Amniotic stem cell (primary cell): ENCODE measurements at places on chromosomes 5 and 9.

- DNase-seq = no peak
These were observed 3.2 kb downstream of the ZNF366 start for GRCh38 chr5:72503888-72504491.

- no peak for DNase-seq
These were observed 50.3 kb downstream of the RFX3 start for GRCh38 chr9:3475300-3476020.

DNA sequence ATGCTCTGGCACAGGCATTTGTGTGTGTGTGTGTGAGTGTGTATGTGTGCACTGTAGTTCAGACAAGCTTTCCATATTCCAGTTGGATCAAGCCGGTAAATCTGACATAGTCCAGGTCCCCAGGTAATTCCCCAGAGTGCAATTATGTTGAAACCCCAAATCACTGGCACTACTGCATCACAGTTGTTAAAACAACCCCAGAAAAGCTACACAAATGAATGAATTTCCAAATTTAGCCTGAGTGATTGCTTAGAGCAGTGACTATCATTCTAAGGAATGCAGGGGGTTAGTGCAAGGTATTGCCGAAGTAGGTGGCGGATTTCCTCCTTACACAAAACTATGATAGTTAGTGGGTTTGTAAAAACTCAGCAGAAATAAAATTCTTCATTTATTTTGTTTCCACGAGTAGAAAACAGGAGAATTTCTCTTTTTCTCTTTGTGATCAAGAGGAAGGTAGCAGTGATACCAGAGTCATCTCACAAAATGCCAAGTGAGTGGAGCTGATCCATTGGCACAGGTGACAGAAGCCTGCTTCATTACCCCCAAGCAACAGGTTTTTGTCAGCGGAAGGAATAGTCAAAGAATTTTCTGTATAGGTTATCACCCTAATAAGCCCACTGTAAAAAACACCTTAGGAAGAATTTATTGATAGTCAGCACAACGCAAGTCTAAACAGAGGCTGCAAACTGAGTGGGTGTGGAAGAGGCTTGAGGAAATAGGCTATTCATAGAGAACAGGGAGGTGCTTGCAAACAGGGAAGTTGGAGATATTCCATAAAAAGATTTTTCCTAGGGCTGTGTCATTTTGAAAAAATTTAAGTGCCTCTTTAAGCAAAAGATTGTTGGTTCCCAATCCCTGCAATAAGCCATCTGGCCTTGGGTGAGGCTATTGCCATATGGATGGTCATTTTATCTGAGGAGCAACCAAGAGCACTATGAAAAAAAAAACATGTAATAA is 385.1 kb downstream of the CHSY3 start:
- DNase-seq = peak; percentile 40

GRCh38 chr5:14777187-14777586 is 94.4 kb downstream of the ANKH start:
- no peak for DNase-seq

DNA sequence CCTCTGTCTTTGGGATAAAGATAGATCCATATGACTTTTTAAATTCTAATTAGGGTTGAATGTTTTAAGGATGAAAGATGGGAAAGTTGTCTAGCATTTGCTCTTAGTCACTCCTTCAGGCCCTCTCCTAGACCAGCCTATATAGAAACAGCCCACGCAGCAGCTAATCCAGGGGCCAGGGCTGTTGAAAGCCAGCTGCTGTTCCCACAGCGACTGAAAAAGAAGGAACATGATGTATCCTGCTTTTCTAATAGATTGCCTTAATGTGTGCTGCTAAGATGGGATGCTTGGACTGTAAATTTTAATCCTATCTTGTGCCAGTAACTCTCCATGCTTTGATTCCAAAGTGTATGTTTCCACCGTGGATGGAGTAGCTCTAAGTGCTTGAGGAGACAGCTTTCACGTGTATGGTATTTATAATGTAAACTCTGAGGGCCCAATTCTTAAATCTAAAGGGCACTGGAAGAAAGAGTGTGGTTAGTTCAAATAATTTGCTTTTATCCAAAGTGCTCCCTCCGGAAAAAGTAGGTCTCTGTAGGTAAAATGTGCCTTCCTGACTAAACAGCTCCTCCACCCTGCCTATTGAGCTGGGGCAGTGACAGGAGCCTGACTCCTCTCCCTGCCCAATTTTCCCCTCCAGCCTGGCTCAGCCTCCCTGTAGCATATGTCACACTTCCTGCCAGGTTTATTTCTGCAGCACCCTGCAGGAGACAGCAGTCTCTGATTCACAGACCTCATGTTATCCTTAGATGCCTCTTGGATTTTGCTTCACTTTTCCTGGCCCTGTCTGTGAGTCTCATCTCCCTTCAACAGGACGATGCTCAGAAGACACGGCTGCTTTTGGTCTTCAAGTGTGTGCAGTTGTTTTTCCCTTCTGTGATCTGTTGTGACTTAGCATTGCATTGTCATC is 33.2 kb downstream of the SLC36A1 start:
- DNase-seq = peak; percentile 37

DNA sequence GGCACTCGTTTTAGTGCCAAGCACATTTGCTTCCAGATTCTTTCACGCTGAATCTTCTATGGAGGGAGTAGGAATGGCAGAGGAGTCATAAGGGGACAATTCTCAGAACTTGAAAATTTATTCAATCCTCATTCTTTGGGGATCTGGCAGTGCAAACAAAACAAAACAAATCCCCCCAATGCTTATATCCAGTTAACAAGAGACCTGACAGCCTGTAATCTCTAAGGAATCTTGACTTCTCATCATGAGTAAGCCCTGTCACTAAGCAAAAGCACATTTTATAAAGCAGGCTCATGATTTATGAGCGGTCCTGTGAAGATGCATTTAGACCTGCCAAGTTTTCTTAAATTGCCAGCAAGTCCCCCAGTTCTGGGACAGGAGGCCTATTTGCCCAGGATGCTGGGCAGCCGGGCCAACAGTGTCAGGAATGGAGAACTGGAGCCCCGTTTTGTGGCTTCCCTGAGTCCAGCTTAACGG is 513.9 kb downstream of the CTNND2 start:
- no peak for DNase-seq
